Stimulated activated CD4-positive, alpha-beta T cell treated with anti-CD3 and anti-CD28 coated beads, Interleukin-12 subunit alpha, Interleukin-12 subunit beta, amount 100 ng/mL, for 24 hours (primary cell): ENCODE measurements at places on chromosomes 5 and 9.
A peak's percentile ranks its signal among the peaks of the same experiment; 100 is the strongest.

DNA sequence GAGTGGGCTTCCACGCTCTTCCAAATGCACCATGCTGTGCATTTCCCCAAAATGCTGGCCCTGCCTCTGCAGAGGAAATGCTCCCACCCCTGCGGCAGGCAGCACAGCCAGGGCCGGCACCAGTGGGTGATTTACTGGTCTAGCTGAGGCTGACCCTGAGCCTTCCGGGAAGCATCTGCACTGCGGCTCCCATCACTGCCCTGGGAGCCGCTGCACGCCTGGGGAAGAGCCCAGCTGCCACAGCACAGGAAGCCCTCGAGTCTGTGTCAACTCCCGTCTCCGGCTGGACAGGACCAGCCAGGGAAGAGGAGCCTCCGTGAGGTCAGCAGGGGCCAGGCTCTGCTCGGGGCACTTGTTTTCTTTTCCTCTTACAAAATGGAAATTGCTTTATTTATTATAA is 25.1 kb upstream of the EEIG1 start:
- DNase-seq = no peak

DNA sequence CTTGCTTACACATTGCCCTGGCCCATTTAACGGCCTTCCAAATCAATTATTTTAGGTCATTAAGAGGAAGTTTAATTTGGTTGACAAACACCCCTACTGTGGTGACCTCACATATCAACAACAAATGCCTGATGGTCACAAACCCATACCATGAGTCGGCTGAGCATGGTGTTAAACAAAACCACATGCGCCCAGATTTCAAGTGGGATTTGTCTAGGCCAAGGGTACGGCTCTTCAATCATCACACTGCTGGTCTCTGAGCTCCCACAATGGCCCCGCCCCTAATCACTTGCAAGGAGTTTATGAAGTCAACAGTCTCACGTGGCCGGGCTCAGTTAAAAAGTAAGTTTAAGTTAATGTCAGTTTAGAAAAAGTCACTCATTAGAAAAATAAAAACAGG is 243.8 kb downstream of the CRB2 start:
- no peak for DNase-seq

GRCh38 chr9:116686135-116686534 is 970 bp upstream of the TRIM32 start:
- DNase-seq = no peak

DNA sequence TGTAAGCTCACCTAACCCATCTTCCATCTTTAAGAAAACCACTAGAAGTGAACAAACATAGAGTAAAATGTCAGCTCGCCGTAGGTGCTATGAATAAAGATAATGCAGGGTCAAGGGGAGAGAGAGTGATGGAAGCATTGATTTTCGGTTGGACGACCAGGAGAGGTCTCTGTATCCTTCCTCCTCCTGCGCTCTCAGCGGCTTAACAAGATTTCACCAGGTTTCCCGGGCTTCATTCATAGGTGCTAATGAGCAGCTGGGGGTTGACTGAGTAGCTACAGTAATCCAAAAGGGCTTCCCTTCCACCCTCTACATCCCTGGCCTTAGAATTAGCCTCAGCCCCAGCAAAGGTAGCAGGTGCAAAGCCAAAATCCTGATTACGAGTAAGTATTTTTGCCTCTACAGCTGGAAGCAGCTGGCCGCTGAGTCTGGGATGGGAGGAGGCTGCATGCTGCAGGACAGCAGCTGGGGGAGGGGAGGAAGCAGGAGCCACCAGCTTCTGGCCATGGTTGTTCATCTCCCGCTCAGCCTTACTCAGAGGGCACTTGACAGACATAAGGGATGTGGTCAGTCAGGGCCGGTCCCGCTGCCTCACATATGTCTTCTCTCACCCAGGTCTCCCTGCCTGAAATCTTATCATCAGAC is 112.0 kb upstream of the IL12B start:
- DNase-seq = no peak

DNA sequence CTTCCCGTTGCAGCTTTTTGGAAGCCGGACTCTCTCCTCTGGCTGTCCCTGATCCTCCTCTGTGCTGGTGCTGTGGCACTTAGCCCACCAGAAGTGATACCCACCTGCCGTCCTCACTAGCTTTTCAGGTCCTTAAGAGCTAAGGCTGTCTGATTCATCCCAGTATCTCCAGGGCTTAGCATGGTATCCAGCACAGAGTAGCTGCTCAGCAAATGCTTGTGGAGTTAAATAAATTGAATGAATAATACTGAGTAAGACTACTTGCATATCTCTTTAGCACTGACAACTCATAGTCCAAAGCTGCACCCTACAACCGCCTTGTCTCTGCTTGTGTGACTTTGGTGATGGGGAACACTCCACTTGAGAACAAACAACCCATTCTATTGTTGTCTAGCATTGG is 7.7 kb upstream of the XPA start:
- DNase-seq = no peak

DNA sequence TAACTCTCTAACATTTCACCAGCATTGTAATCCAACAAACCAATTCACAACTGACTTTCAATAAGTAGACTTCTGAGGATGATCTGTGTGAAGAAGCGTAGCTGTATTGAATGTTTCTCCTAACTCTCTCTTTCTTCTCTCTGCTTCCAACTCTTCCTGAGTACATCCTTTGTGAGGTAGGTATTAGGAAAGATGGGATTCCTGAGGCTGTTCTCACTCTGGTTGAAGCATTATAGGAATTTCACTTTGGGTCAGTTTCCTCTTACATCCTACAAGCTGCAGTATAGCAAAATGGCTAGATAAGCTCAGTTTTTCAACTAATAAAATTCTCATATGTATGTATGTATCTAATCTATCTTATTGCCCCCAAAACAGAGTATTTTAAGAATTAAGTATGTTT is 702.8 kb downstream of the CETN3 start:
- no peak for DNase-seq

- no peak for DNase-seq
Measured at GRCh38 chr5:118968925-118969375, 19.4 kb downstream of the DTWD2 start.

- no peak for DNase-seq
Measured at GRCh38 chr9:104855807-104856206, 72.1 kb downstream of the ABCA1 start.

DNA sequence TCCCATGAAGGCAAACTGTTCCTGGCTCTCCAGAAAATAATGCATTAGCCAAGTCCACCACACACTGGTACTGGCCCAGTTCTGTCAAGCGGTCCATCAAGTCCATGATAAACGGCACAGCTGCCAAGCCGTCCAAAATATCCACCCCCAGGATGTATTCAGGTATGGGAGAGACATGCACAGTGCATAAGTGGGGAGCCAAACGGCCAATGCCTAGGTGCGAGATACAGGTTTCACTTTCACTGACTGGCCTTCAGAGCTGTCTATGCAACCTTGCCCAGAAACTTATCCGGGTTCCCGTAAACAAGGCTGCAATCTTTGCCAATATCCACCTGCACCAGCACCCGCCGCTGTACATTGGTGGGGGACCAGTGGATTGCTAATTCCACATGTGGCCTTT is 795.8 kb downstream of the EFNA5 start:
- DNase-seq = no peak

DNA sequence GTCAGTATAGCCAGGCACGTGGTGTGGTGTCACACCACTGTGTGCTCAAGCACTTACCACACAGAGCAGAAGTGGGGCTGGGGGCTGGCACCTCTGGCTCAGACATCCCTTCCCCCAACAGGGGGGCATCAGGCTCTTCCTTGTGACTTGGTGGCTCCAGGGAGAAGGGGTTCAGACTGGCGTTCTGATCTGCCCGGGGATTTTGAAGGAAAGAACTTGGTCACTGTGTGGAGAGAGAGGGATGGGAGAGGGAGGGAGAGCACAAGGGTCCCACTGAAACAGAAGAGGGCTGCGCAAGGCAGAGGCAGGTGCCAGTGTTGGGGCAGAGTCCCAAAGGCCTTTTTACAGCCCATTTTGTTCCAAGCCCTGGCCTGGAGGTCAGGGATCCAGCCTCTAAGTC is 109.7 kb upstream of the ALDH1B1 start:
- DNase-seq = no peak

DNA sequence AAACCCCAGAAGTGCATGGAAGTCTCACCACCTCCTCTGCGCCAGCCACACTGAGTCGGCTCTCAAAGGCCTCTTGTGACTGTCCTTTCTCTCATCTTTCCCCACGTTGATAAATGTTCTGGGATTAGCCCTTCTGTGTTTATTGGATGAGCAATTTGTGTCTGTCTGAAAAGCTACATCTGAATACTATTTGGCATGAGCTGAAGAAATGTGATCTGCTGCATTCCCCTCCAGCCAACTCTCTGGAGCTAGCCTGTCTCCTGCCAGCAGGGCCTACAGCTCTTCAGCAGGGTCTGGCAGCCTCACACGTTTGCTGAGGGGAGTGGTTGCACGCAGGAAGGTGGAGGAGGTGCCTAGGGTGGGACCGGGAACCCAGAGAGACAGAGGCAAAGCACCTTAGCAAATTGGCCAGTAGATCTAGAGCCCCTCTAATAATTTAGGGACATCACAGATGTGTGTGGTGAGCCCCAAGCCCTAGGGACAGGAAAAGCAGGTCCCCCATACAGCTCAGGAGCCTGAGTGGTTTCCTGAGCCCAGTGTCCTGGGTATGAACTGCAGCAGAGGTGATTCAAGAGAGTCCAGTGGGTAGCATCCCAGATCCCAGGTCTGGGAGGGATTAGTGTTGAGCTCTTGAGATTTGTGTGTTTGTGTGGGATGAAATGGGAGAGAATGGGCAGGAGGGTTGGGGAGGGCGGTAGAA is 20.5 kb upstream of the B4GALT1 start:
- DNase-seq = no peak

DNA sequence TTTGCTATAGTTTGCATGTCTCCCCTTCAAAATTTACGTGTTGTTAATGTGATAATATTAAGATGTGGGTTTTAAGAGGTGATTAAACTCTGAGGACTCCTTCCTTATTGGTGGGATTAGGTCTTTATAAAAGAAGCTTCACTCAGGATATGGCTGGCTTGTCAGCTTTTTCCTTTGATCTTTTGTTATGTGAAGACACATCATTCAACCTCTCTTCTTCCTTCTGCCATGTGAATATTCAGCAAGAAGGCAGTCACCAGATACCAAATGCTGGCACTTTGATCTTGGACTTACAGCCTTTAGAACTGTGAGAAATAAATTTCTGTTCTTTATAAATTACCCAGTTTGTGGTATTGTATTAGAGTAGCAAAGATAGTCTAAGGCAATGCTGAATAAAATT is 855.9 kb upstream of the CDH10 start:
- DNase-seq = no peak

- DNase-seq = no peak
Measured at GRCh38 chr5:146001544-146002190, 65.3 kb downstream of the SH3RF2 start.

- no peak for DNase-seq
Measured at GRCh38 chr5:14742498-14742897, 78.0 kb downstream of the OTULIN start.

DNA sequence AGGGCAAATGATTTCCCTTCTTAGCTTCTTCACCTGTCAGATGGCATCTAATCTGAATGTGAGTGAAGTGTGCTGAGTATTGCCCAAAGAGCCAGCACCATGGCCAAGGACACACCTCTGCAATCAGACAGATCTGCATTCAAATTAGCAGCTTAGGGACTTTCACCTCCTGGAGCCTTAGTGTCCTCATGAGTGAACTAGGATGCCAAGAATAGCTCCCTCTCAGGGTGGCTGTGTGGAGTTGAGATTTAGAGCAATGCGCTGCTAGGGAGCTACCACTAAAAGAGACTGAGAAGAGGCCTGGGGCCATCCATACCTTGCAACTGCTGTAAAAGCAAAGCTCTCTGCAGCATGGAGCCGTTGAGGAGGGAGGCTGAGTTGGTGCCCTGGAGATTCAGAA is 1.4 kb downstream of the CIZ1 start:
- DNase-seq = no peak

DNA sequence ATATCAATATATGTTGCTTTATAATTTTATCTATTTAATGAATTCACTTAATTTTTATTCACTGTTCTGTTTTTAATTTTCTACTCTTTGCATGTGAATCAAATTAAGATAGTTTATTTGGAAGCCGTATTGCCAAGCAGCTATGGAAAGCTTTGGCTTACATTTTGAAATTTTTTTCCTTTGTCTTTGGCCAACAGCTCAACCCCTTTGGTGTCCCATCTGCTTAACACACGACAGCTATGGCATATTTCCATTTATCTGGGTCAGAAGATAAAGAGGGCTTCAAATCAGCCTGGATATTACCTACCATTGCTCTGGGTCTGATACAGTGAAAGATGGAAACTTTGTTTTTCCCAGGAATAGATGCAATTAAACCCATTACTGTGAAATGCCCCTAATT is 201.0 kb downstream of the WDR70 start:
- no peak for DNase-seq

GRCh38 chr5:98698359-98698758 is 75.1 kb upstream of the RGMB start:
- no peak for DNase-seq

- no peak for DNase-seq
Measured at GRCh38 chr9:89848060-89849040, 243.5 kb downstream of the GADD45G start.

GRCh38 chr9:98575379-98576346 is 133.1 kb downstream of the GABBR2 start:
- DNase-seq = no peak

DNA sequence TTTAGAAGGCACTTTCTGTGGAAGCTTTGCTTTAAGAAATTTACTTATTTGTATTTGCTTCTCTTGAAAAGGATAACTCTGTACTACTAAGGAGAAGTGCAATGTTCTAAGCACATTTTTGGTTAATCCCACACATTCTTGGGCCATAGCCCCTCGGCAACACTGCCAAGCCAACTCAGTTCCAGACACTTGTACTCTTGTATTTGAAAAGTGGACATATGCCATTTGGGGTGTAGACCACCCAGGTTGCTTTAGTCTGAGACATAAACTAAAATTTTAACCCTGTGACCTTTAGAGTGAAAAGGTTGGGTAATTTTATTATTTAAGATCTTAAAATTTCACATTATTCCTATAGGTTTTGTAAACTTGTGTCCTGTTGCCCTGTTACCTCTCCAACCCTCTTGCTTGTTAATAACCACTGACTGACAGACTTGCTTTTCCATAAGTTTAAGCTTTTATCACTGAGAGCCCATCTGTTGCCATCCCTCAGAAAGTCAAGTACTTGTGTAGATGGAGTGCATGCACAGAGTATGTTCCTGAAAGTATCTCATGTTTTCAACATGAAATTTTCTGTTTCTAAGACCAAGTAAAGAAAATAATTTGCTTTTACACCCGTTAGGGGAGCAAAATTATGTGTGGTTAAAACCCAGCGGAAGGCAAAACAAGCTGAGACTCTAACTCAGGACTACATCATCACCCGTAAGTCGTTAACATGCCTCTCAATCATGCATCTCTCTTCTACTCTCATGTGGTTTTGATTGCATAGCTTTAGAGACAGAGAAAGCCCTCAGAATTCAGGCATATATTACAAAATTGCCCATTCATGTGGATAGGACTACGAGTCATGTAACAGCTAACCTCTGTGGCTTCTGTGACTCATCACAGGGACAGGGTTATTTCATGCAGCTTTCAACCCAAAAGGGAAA is 117.3 kb downstream of the GDNF start:
- DNase-seq = peak; percentile 8
